ENCODE measurements at places on chromosomes 3 and 15. TPM values are rescaled to one million over a fixed set of nuclear protein-coding genes. Genes with fewer than 3 reads are reported as not detected.

DNA sequence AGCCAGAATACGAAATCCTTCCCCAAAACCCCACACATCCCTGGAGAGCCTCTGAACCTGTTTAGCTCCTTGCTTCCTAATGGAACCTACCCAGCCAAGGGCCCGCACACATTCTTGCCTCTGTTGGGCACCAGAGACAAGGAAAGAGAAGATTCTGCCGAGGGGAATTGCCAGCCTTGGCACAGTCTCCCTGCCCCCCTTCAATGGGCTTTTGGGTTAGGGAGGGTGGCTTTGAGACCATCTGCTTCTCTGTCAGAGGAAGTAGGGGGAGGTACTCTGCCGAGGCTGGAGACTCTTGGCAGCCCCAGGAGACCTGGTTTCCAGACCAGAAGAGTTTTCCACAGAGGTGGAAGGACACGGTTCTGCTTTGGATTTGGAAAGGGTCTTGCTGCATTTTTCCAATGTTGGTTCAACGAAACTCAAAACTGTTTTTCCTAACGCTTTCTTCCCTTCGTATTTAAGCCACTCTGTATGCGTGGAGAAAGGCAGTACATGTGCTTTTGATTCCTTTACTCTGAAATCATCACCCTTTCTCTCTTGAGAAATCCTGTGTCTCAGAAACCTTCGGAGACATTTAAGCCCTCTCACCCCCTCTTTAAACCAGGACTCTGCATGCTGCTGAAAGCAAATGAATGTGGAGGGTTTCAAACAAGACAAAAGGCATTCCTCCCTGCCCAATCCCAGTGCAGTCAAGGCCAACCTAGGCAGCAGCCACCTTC is 78.8 kb upstream of the PRR23C start:
- no peaks in the 10 kb centered on the region for H3K4me1 ChIP-seq
- no peak overlapping the region for H3K27ac ChIP-seq
- no peak for DNase-seq
- H3K36me3 ChIP-seq, result no peaks in the 10 kb centered on the region
- H3K4me3 ChIP-seq, result no peak overlapping the region

- H3K27me3 ChIP-seq, result no peaks in the 10 kb centered on the region
- no peak overlapping the region for H3K4me3 ChIP-seq
- DNase-seq, result no peak
- no peaks in the 10 kb centered on the region for H3K36me3 ChIP-seq
- H3K27ac ChIP-seq, result no peak overlapping the region
These were observed 60.2 kb upstream of the FAM174B start for GRCh38 chr15:92715758-92716157.

- H3K36me3 ChIP-seq, result no peaks in the 10 kb centered on the region
- no peaks in the 10 kb centered on the region for H3K4me1 ChIP-seq
- DNase-seq, result no peak
These were observed 116.9 kb downstream of the SLC9A9 start for GRCh38 chr3:143731320-143731719.

- H3K27ac ChIP-seq, result no peak overlapping the region
- H3K4me1 ChIP-seq, result no peaks in the 10 kb centered on the region
- H3K36me3 ChIP-seq, result no peaks in the 10 kb centered on the region
- no peak overlapping the region for H3K4me3 ChIP-seq
- DNase-seq, result no peak
- no peaks in the 10 kb centered on the region for H3K27me3 ChIP-seq
These were observed 10.8 kb upstream of the SKIL start for GRCh38 chr3:170346481-170347392.

Gene CCDC9B
- 0.30 TPM for polyA plus RNA-seq

Gene SCN5A
- not detected for polyA plus RNA-seq

Gene SST
- not detected for polyA plus RNA-seq

Measured in naive thymus-derived CD4-positive, alpha-beta T cell (primary cell).